T-helper 2 cell (primary cell): ENCODE measurements at places on chromosomes 7 and 10.
A peak's percentile ranks its signal among the peaks of the same experiment; 100 is the strongest.

- DNase-seq, result no peak
Measured at GRCh38 chr10:26486304-26486703, 48.2 kb downstream of the APBB1IP start.

- no peak for DNase-seq
Measured at GRCh38 chr10:24418532-24418931, 209.6 kb downstream of the KIAA1217 start.

- DNase-seq, result no peak
Measured at GRCh38 chr7:54964136-54964535, 54.7 kb upstream of the EGFR start.

GRCh38 chr10:63760708-63761047 is 239.5 kb downstream of the REEP3 start:
- DNase-seq, result no peak

GRCh38 chr7:22325671-22326070 is 31.3 kb downstream of the RAPGEF5 start:
- DNase-seq, result no peak

- DNase-seq, result no peak
Measured at GRCh38 chr10:80878330-80878729, 340.6 kb downstream of the SH2D4B start.

DNA sequence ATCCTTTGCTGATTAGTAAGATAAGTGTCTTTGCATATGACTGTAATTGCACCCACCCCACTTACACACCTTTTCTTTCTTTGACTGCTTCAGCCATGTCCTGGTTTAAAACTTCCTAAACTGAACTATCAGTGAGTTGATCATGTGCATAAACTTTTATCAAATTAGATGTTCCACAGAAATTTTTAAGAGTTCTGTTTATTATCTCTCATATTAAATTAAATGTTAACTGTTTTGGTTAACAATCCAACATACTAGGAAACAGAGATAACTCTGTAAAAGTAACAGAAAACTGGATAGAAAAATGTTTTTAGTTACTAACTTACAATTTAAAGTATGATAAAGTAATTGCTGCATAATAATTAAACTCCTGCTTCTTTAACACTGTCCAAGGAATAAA is 959.6 kb upstream of the LRRN3 start:
- no peak for DNase-seq

DNA sequence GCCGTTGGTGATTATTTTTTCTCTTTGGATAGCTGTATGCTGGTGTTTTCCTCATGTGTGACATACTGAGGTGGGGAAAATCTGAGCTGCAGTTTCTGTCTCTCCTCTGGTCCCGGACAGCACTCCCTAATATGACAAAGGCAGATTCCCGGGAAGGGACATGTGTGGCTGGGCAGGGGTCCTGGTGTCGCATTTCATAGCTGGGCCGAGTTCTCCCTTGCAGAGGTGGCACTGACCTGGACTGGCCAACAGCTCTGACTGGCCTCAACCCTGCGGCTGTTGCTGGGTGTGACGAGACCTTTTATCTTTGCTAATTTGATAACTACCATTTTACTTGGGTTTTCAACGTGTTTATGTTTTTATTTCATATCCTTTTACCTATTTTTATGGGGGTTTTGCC is 248.6 kb upstream of the TCERG1L start:
- no peak for DNase-seq

DNA sequence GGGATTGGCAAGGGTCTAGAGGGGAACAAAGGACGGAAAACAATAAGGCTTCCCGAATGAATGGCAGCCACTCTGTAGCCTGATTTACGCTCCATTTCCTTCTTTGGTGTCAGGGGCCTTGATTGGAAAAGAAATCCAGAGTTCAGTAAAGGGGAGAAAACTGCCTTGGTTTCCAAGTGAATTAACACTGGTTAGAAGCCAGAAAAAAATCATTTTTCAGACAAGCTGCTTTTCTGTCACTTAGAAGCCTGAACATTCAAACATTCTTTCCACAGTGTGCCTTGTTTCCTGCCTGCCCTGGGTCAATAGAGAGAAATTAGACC is 283 bp upstream of the TRDMT1 start:
- DNase-seq, result no peak

GRCh38 chr10:76882245-76882644 is 755.4 kb downstream of the KCNMA1 start:
- DNase-seq, result no peak

DNA sequence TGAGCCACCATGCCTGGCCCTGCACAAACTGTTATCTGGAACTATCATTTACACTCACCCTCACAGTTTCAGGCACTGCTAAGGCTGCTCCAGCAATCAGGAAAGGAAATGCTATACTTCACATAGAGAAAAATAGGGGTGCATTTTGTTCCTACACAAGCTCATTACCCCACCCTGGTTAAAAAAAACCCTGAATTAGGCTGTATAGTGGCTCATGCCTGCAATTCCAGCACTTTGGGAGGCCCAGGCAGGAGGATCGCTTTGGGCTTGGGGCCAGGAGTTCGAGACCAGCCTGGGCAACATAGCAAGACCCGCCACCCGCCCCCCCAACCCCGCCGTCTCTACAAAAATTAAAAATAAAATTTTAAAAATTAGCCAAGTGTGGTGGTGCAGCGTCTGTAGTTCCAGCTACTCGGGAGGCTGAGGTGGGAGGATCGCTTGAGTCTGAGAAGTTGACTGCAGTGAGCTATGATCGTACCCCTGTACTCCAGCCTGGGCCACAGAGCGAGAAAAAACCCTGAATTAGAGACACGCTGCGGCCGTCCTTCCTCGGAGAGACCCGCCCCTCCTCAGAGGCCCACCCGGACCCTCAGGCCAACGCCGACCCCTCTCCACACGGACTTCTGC is 539 bp downstream of the PTCD1 start:
- peak; percentile 12 for DNase-seq

DNA sequence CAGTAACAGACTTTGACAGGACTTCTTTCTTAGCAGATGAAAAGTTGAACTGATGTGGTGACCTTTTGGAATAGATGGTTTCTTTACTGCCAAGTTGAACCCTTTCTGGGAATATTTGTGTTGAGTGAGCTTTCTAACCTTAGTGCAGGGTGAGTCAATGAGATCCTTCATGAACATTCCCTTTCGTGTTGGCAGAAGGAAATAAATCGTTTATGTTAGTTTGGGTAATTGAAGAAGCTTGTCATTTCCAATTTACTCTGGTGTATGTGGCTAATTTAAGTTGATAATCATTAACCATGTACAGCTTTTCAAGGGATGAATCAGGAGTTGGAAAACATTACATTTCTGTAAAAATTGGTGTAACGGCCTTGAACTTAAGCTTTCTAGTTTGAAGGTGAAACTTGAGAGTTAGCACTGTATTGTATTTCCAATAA is 43.4 kb downstream of the PTTG1IP2 start:
- DNase-seq, result no peak

GRCh38 chr10:48444266-48444665 is 137.8 kb downstream of the MAPK8 start:
- no peak for DNase-seq

DNA sequence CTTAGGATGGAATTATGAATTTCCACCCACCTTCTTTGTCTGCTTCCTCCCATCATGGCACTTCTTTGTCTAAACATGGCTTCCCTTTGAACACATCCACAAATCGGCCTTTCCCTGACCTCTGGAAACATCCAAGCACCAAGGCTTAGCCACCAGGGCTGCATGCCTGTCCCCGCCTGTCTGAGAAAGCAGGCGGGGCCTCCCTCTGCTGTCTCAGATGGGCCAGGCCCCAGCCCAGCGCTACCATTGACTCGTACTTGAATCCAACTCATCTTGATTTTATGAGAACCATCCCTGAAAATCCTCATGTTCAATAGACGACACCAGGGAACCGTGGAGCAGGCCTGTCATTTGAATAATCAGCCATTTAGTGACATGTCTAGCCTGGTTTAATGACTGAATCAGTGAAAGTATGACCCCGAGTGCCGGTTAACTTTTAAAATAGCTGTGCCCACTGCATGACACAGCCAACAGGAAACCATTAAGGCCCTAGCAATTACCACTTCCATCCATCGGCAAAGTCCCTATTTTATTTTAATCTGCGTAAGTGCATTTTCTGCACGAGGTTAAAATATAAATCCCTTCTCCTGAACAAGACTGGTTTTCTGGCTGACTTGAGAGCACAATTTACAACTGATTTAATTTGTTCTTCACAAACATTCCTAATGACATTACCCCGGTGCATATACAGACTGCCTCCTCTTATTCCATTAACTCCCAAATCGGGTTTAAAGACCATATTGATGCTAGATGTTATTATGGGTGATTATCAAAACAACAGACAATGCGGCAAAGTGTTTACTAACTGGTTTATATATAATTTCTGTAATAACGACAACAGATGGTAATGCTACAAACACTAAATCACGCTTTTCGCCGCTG is 194.7 kb downstream of the BUB3 start:
- DNase-seq, result no peak

DNA sequence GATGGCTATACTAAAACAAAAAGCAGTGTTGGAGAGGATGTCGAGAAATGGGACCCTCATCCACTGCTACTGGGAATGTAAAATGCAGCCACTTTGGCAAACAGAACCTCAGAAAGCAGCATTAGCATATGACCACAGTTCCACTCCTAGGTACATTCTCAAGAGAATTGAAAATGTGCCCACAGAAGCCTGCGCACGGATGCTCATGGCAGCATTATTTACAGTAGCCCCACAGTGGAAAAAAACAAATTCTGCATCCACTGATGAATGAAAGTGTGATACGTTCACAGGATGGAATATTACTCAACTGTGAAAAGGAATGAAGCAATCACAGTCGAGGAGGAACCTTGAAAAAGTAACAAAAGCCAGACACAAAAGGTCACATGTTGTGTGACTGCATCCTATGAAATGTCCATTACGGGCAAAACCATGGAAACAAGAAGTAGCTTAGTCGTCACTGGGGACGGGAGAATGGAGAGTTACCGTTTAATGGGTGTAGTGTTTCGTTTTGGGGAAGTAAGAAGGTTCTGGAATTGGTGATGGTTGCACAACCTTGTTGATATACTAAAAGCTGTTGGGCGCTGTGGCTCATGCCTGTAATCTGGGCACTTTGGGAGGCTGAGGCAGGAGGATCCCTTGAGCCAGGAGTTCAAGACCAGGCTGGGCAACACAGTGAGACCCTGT is 2.5 kb upstream of the UPK3B start:
- DNase-seq, result no peak

- no peak for DNase-seq
Measured at GRCh38 chr7:7414791-7415603, 120.7 kb downstream of the COL28A1 start.

DNA sequence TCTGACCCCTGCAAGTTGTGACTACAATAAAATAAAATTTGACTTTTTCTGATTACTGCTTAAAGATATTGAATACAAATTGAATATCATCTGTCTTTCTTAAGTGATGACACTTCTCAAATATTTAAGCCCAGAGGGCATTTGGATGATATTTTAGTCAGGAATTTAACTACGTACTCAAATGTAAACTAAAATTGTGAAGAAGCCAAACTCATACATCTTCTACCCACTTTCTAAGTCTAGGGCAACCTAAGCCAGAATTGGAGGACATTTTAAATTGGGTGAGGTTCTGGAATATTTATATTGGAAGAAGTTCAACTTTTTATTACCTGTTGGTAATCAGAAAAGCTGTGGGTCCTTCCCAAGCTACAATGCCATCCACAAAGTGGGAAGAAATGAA is 149.1 kb upstream of the WDR11 start:
- DNase-seq, result no peak

GRCh38 chr10:11532306-11532705 is 79.1 kb downstream of the USP6NL start:
- no peak for DNase-seq

DNA sequence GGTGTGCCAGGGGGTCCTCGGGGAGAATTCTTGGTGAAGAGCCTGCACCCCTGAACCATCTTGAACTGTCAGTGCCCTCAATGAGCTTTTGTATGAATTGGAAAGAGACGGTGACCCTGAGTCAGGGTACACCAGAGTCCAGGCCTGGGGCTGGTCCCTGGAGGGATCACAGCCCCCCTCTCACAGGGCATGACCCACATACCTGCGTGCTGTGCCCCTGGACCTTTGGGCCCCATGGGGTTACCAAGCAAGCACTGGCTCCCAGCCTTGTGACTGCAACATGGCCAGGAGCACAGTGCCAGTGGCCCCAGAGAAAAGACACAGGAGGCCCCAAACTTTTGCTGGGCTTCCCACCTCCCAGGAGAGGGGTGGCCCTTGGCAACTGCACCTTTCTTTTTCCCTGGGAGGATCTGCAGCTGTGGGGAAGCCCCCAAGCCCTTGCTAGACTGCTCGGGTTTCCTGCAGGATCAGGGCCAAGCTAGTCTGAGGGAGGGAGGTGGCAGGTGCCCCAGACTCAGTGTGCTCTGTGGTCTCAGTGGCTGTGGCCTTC is 153.5 kb downstream of the ZNF248 start:
- no peak for DNase-seq

DNA sequence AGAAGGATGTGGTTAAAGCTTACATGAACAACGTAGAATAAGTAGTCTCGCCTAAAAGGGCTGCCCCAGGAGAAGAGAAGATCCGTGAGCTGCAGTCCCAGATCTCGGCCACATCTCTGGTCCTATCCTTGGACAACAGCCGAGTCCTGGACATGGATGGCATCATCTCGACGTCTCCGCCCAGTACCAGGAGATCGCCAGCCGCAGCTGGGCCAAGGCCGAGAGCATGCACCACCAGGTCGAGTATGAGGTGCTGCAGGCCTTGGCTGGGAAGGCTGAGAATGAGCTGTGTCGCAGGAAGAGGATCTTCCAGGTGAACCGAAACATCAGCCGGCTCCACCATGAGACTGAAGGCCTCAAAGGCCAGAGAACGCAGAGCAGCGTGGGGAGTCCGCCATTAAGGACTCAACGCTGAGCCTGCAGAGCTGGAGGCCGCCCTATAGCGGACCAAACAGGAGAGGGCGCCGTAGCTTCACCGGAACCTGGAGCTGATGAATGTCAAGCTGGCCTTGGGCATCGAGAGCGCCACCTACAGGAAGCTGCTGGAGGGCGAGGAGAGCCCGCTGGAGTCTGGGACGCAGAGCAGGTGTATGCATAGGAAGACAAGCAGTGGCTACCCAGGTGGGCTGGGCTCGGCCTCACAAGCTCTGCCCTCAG is 22.2 kb downstream of the LIPK start:
- DNase-seq, result peak; percentile 9

- no peak for DNase-seq
Measured at GRCh38 chr7:2445898-2446555, 30.2 kb downstream of the GRIFIN start.

- DNase-seq, result peak; percentile 13
Measured at GRCh38 chr7:92835261-92835850, 1.0 kb downstream of the CDK6 start.

- DNase-seq, result no peak
Measured at GRCh38 chr7:23105086-23105643, 420 bp upstream of the KLHL7 start.

DNA sequence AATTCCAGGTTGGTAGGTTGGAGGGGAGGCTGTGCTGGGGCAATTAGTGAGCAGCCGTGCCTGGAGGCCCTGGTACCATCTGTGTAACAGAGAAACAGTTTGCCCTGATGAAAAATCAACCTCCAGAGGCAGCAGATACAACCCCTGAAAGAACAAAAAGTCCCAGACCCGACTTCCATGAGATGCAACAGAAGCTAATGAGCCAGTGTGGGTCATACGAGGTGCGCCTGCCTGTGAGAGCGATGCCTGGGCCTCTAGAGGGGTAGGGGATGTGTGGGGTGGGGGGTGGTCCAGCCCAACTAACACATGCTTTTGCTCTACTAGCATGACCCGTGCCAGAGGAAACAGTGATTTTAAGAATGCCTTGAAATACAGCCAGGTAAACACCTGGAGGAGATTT is 39.3 kb downstream of the CELF2 start:
- DNase-seq, result no peak
